ENCODE measurements at places on chromosomes 12 and 14. TPM values are rescaled to one million over a fixed set of nuclear protein-coding genes. Genes with fewer than 3 reads are reported as not detected.

Gene AQP6
- not detected for total RNA-seq

Gene CLEC1B
- total RNA-seq = not detected

Gene GRIN2B
- total RNA-seq = 0.42 TPM

Gene LMNTD1
- total RNA-seq = not detected

Gene CLEC4E
- 3.7 TPM for total RNA-seq

Gene CD163
- 327 TPM for total RNA-seq

DNA sequence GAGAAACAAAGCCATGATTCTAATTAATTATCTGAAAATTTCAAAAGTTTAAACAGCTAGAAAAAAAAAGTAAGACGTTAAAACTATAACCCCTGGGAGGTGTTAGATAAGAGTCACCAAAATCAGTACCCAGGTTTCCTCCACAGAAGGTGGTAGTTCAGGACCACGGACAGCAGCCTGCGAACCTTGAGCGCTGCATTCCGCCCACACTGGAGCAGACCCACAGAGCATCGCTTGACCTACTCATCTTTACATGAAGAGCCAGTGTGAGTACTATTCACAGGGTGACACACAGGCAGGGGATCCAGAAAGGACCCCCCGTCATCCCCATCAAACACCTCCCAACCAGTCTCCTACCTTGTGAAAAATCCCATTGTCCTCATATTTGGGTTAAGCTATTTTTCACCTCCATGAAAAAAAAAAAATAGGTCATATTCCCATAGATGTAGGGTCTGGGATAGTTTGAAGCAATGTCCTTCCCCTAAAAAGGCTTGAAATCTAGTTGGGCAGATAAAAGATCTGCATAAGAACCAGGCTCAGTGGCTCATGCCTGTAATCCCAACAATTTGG lies 8.8 kb upstream of the CHGA start:
- no peaks in the 10 kb centered on the region for H3K27me3 ChIP-seq
- H3K4me1 ChIP-seq = no peaks in the 10 kb centered on the region
- DNase-seq = no peak
- H3K36me3 ChIP-seq = no peaks in the 10 kb centered on the region

GRCh38 chr12:32532422-32532821 lies 133.1 kb downstream of the FGD4 start:
- no peak for DNase-seq
- H3K36me3 ChIP-seq = no peaks in the 10 kb centered on the region
- H3K27ac ChIP-seq = no peak overlapping the region
- H3K27me3 ChIP-seq = no peaks in the 10 kb centered on the region
- peaks cover 47% of the 10 kb centered on the region for H3K4me1 ChIP-seq
- H3K4me3 ChIP-seq = no peak overlapping the region

DNA sequence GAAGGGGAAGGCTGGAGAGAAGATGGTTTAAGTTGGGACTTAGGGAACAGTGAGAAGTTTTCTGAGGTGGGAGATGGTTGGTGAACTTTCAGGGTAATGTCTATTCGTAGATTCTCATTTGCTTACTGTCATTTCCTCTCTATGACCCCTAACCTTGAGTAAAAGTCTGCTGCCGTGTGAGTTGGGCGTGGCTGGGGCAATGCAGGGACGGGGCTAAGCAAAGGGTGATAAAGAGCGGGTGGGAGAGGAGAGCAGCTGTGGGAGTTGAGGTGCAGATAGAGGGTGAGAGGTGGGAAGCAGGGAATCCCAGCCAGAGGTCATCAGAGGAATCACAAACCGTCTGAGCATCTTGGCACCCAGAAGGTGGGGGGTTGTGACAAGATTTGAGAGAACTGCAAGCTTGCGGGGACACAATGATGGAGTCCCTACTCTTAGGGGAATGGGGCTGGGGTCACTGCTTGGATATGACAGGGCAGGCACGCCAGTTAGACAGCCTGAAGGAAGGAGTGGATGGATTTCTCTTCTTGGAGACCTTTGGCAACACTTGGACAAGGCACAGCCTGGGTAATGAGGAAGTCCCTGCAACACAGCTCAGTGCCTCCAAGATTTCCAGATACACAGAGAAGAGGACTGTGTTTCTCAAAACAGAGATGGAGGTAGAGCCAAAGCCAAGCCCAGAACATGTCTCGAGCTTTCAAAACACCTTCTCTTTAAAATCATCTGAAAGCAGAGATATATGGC lies 45.9 kb upstream of the CTDSP2 start:
- no peaks in the 10 kb centered on the region for H3K27me3 ChIP-seq
- H3K4me1 ChIP-seq = peaks cover 98% of the 10 kb centered on the region
- no peak overlapping the region for H3K4me3 ChIP-seq
- no peaks in the 10 kb centered on the region for H3K36me3 ChIP-seq
- H3K27ac ChIP-seq = peak overlapping the region; percentile 93

DNA sequence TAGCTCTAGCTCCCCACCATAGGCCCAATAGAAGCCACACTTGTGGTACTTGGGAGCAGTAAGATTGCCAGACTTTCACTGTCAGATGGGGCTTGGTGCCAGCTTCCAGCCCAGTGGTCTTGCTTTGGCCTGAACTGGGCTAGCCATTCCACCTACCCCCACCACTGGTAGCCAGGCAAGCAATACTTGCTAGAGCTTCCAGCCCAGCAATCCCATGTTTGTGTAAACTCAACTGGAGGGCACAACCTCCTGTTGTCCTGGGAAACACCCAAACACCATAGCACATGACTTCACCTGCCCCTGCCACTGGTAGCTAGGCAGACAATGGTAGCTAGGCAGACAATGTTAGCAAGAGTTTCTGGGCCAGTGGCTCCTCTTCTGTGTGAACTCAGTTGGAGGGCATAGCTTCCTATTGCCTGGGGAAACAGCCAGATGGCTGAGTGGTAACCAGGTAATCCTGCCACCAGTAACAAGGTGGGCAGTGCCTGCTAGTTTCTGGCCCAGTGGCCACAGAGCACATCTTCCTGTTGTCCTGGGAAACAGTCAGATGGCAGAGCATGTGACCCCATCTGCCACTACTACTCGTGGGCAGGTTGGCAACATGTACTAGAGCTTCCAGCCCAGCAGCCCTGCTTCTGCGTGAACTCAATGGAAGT lies 5.6 kb upstream of the OR6C76 start:
- H3K36me3 ChIP-seq = no peaks in the 10 kb centered on the region
- no peak overlapping the region for H3K4me3 ChIP-seq
- H3K27ac ChIP-seq = no peak overlapping the region
- no peak for DNase-seq
- H3K4me1 ChIP-seq = no peaks in the 10 kb centered on the region

DNA sequence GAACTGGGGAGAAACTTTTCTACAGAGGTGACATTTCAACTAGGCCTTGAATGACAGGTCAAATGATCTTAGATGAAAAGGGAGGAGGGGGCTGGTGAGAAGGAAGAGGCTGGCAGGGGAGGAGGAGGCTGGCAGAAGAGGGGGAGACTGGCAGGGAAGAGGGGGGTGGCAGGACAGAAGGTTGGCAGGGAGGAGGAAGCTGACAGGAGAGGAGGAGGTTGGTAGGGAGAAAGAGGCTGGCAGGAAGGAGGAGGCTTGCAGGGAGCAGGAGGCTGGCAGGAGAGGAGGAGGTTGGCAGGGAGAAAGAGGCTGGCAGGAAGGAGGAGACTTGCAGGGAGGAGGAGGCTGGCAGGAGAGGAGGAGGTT lies 63.4 kb upstream of the PPP4R3A start:
- no peaks in the 10 kb centered on the region for H3K4me1 ChIP-seq
- no peaks in the 10 kb centered on the region for H3K36me3 ChIP-seq
- H3K27ac ChIP-seq = no peak overlapping the region
- H3K27me3 ChIP-seq = no peaks in the 10 kb centered on the region
- peak; percentile 86 for DNase-seq

- H3K4me3 ChIP-seq = no peak overlapping the region
- no peak overlapping the region for H3K27ac ChIP-seq
- peaks cover 64% of the 10 kb centered on the region for H3K36me3 ChIP-seq
- H3K27me3 ChIP-seq = no peaks in the 10 kb centered on the region
- H3K4me1 ChIP-seq = no peaks in the 10 kb centered on the region
These were observed 4.8 kb upstream of the ING4 start for GRCh38 chr12:6667559-6668210.

GRCh38 chr14:76261371-76261811 lies 109.7 kb downstream of the GPATCH2L start:
- no peak overlapping the region for H3K4me3 ChIP-seq
- no peak for DNase-seq
- H3K4me1 ChIP-seq = no peaks in the 10 kb centered on the region
- no peaks in the 10 kb centered on the region for H3K36me3 ChIP-seq

GRCh38 chr14:83257466-83258439 lies 1724.1 kb upstream of the SEL1L start:
- H3K4me3 ChIP-seq = no peak overlapping the region
- no peak overlapping the region for H3K27ac ChIP-seq
- no peak for DNase-seq
- H3K36me3 ChIP-seq = no peaks in the 10 kb centered on the region
- H3K4me1 ChIP-seq = no peaks in the 10 kb centered on the region

DNA sequence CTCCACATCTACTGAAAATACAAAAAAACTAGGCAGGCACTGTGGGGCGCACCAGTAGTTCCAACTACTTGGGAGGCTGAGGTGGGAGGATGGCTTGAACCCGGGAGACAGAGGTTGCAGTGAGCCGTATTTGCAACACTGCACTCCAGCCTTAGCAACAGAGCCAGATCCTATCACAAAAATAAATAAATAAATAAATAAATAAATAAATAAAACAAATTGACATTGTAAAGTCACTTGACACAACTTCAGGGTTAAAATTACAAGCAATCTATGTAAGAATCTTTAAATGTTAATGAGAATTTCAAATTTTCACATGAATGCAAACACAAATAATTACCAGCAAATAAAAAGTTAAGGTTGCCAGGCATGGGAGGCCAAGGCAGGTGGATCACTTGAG lies 11.1 kb downstream of the ATXN2 start:
- peaks cover 74% of the 10 kb centered on the region for H3K4me1 ChIP-seq
- no peak for DNase-seq
- no peak overlapping the region for H3K4me3 ChIP-seq
- H3K36me3 ChIP-seq = no peaks in the 10 kb centered on the region
- no peak overlapping the region for H3K27ac ChIP-seq

GRCh38 chr14:44180975-44181374 lies 326.1 kb downstream of the FSCB start:
- no peaks in the 10 kb centered on the region for H3K27me3 ChIP-seq
- no peak overlapping the region for H3K4me3 ChIP-seq
- H3K4me1 ChIP-seq = no peaks in the 10 kb centered on the region
- no peak overlapping the region for H3K27ac ChIP-seq
- DNase-seq = no peak
- H3K36me3 ChIP-seq = no peaks in the 10 kb centered on the region

- H3K4me3 ChIP-seq = no peak overlapping the region
- H3K27ac ChIP-seq = no peak overlapping the region
- DNase-seq = no peak
These were observed 8.2 kb upstream of the CLEC2A start for GRCh38 chr12:9940375-9940774.

GRCh38 chr14:102187568-102188001 lies 47.9 kb downstream of the WDR20 start:
- no peak for DNase-seq
- H3K36me3 ChIP-seq = no peaks in the 10 kb centered on the region
- no peaks in the 10 kb centered on the region for H3K27me3 ChIP-seq
- no peak overlapping the region for H3K4me3 ChIP-seq
- peak overlapping the region; percentile 78 for H3K27ac ChIP-seq

DNA sequence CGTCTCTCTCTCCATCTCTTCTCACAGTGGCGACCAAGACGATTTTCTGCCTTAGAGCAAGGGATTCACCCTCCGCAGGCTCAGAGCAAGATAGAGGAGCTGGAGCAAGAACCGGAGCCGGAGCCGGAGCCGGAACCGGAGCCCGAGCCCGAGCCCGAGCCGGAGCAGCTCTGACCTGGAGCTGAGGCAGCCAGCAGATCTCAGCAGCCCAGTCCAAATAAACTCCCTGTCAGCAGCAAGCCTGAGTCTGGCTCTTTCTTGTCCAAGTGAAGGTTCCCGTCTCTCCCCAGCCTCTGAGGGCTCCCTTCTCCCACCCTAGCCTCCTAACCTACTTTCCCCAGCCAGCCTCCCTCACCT lies 5.9 kb downstream of the LAG3 start:
- DNase-seq = no peak
- peaks cover 36% of the 10 kb centered on the region for H3K4me1 ChIP-seq
- peak overlapping the region; percentile 55 for H3K4me3 ChIP-seq
- peak overlapping the region; percentile 86 for H3K27ac ChIP-seq
- H3K36me3 ChIP-seq = no peaks in the 10 kb centered on the region
- no peaks in the 10 kb centered on the region for H3K27me3 ChIP-seq

GRCh38 chr14:67917006-67917405 lies 97.4 kb downstream of the RAD51B start:
- no peak overlapping the region for H3K4me3 ChIP-seq
- H3K4me1 ChIP-seq = peaks cover 10% of the 10 kb centered on the region
- H3K27me3 ChIP-seq = no peaks in the 10 kb centered on the region
- DNase-seq = no peak

- peak; percentile 68 for DNase-seq
- no peak overlapping the region for H3K4me3 ChIP-seq
- no peaks in the 10 kb centered on the region for H3K36me3 ChIP-seq
- no peaks in the 10 kb centered on the region for H3K27me3 ChIP-seq
- H3K27ac ChIP-seq = no peak overlapping the region
These were observed 129.0 kb upstream of the WSCD2 start for GRCh38 chr12:108000111-108000510.

DNA sequence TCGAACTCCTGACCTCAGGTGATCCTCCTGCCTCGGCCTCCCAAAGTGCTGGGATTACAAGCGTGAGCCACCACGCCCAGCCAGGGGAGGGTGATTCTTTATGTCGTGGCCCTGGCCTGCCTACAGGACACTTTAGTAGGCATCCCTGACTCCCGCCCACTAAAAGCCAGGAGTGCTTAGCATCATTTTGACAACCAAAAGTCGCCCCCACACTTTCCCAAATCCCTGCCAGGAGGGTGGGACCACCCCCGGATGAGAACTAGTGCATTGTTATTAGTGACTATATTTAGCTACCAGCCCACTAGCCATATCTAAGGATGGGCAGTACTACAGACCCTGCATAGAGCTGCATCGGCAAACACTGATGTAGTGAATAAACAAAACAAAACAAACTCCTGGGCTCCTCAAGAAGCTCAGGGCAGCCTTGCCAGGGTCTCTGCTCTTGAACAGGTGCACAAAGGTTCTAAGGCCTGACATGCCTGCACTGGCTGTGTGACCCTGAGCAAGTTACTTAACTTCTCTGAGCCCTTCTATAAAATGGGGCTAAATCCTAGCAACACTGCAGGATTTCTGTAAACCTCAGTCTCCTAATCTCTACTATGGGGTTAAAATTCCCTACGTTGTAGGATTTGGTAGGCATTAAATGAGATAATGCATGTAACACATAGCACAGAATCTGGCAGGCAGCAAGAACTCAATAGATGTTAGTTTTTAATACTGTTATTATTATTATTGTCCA lies 2.2 kb downstream of the CAMKK2 start:
- peaks cover 44% of the 10 kb centered on the region for H3K4me1 ChIP-seq
- no peak for DNase-seq
- H3K27me3 ChIP-seq = no peaks in the 10 kb centered on the region

Data from esophagus muscularis mucosa (tissue), 4 donors.